Right atrium auricular region (tissue), 2 donors: ENCODE measurements at places on chromosomes 2 and 18. TPM values are rescaled to one million over a fixed set of nuclear protein-coding genes. Genes with fewer than 3 reads are reported as not detected.

C2orf92 gene
- total RNA-seq, result 3.0 TPM

GAREM1 gene
- 13.6 TPM for total RNA-seq

ASB18 gene
- 7.6 TPM for total RNA-seq

ST8SIA5 gene
- total RNA-seq, result 5.9 TPM

CHPF gene
- 206 TPM for total RNA-seq
